ENCODE measurements at places on chromosomes 7 and 10. TPM values are rescaled to one million over a fixed set of nuclear protein-coding genes. Genes with fewer than 3 reads are reported as not detected.
A peak's percentile ranks its signal among the peaks of the same experiment; 100 is the strongest.

The HOXA7 gene
- not detected for polyA plus RNA-seq

GRCh38 chr10:13347043-13347499 is 1.0 kb downstream of the SEPHS1 start:
- no peak for DNase-seq

DNA sequence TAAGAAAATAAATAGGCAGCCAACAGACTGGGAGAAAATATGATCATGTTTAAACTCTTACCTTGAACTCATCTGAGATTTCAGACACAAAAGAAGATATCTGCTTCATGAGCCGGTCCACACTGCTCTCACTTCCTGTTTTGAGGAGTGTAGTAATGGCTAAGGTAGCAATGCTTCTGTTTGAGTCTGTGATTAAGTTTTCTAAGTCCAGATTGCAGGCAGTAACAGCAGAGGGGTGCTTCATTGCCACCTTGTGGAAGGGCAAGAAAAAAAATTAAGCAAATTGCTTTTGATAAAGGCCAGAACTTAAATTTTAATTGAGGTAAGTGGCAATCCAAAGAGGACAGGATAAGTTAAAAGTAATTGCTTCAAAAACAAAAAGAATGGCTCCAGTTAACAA is 69.1 kb downstream of the MEST start:
- DNase-seq: no peak

The STAG3 gene
- polyA plus RNA-seq: 0.66 TPM

DNA sequence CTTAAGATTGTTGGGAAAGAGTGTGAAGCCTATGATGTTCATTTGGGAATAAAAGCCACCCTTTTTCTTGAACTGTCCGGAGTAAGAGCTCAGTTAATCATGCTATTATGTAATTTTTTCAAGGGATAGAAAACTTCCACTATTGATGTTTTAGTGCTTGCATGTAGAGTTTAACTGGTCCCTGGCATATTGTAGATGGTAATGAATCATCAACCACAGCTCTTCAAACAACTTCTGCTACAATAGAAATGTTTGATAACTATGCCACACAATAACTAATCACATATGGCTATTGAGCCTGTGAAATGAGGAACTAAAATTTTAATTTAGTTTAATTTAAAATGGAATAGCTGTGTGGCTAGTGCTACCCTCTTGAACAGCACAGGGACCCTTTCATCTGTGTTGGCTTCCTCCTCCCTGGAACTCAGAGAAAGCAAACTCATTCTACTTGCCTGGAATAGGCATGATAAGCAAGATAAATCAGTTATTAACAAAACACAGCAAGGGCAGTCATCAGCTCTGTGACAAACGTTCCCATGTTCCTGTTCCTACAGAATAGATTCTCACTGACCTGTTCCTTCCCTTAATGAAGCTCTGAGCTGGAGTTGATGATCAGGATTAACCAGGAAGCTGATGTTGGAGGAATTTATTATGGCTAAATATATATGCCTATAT is 4.9 kb upstream of the SRI start:
- DNase-seq: no peak

DNA sequence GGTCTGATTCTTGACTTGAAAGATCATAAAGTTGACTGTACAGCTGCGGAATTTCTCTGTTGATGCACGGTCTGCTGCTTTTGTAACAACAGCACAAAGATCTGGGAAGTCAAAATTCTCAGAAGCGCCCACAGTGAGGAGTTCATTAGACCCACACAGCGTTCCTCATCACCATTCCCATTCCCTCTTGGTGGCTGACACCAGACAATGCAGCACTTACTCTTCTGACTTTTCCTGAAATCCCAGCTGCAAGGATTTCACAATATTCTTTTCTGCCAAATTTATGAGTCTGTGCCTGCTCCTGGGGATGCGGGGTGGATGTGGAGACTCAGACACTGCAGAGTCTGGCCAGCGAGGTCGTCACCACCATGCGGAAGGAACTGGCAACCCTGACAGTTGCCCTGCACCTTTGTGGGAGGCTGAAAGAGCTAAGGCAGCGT is 233.9 kb downstream of the FANK1 start:
- peak; percentile 48 for DNase-seq

The DNAJC2 gene
- polyA plus RNA-seq: 20.4 TPM

- DNase-seq: no peak
Measured at GRCh38 chr10:30821261-30821993, 191.9 kb upstream of the LYZL2 start.

The CCDC146 gene
- polyA plus RNA-seq: 1.7 TPM

The CABCOCO1 gene
- 0.03 TPM for polyA plus RNA-seq

DNA sequence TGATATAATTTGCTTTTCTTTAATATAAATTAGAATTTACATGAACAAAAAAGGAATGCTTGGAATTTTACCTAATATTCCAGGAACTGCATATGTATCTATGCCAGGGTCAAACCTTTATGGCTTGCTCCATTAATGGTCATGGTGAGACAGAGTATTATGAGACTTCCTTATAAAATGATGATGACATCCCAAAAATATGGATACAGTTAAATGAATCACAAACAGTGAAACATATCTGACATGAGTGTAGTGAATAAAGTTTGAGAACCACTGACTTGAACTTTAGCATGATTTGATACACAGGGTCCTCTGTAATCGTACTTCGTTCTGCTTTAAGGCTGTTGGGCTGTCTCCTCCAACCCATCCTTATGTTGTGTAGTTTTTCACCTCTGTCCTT is 51.8 kb downstream of the MARCHF5 start:
- DNase-seq: no peak

DNA sequence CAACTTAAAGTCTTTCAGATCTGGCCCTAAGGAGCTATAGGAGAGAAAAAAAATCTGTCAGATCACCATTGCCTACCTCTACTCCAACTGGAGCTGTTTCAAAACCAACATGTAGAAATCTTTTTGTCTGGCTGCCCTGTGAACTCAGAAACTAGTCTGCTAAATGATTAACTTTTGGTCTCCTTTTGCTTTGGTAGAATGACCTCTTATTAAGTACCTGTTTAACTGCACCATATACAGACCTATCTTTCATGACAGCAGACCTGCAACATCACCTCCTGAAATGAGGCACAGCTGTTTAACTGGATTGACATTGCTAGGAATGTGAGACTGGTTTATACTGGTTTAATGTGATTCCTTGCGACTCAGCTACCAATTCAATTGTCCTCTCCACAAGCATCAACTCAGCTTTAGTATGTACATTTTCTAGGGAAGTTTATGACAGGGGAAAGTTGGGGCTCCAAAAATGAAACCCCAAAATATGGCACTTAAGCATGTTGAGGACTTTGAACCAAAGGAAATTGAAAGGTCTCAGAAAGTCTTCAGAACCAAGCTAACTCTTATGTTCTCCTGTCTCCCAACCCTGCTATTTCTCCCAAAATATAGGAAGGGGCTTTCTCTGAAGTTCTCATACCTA is 1.8 kb downstream of the CYP3A43 start:
- DNase-seq: no peak

GRCh38 chr7:28774261-28774988 is 183.7 kb downstream of the TRIL start:
- no peak for DNase-seq

The WIPF3 gene
- polyA plus RNA-seq: 6.7 TPM

- DNase-seq: no peak
Measured at GRCh38 chr7:7694542-7694941, 23.9 kb downstream of the RPA3 start.

The TLX1 gene
- not detected for polyA plus RNA-seq

GRCh38 chr7:154767821-154768415 is 235.0 kb downstream of the PAXIP1 start:
- no peak for DNase-seq

The GLRX3 gene
- 130 TPM for polyA plus RNA-seq

GRCh38 chr7:44065431-44066110 is at the start of gene PGAM2:
Gene PGAM2, minus strand, starts transcription at chr7:44065567. Its CDS starts 38 bp downstream, at chr7:44065529.
- peak; percentile 86 for DNase-seq

The SLC26A3 gene
- polyA plus RNA-seq: not detected

The NEUROD6 gene
- polyA plus RNA-seq: not detected

GRCh38 chr7:34160261-34160752 is 255.0 kb downstream of the BMPER start:
- DNase-seq: no peak

GRCh38 chr10:26755443-26755903 is 58.0 kb downstream of the PDSS1 start:
- no peak for DNase-seq

Data from heart right ventricle (tissue), 16 donors.